GM23338 (cell line): ENCODE measurements at places on chromosomes 7 and 10. TPM values are rescaled to one million over a fixed set of nuclear protein-coding genes. Genes with fewer than 3 reads are reported as not detected.

The ZNF92 gene
- 47.6 and 56.3 TPM in 2 replicates for total RNA-seq

The GPNMB gene
- total RNA-seq, result 0.76 and 1.4 TPM in 2 replicates

The FFAR4 gene
- total RNA-seq, result not detected in 2 replicates

The ITGA8 gene
- total RNA-seq, result not detected in 2 replicates

The SYT15B gene
- 0.08 and 0.24 TPM in 2 replicates for total RNA-seq

The CDK14 gene
- 24.0 and 25.9 TPM in 2 replicates for total RNA-seq

The ZMIZ1 gene
- total RNA-seq, result 25.9 and 30.9 TPM in 2 replicates

The CAMK1D gene
- 3.3 and 7.2 TPM in 2 replicates for total RNA-seq

The OR6V1 gene
- not detected in 2 replicates for total RNA-seq

- H3K27ac ChIP-seq, result peak overlapping the region; percentile 82
- DNase-seq, result peak; percentile 95
- no peaks in the 10 kb centered on the region for H3K27me3 ChIP-seq
- H3K4me1 ChIP-seq, result peaks cover 34% of the 10 kb centered on the region
- H3K36me3 ChIP-seq, result peaks cover 18% of the 10 kb centered on the region
Measured at GRCh38 chr7:74094224-74095101, 10.9 kb downstream of the LIMK1 start.

- H3K4me3 ChIP-seq, result no peak overlapping the region
- no peaks in the 10 kb centered on the region for H3K36me3 ChIP-seq
- no peaks in the 10 kb centered on the region for H3K4me1 ChIP-seq
- H3K27me3 ChIP-seq, result no peaks in the 10 kb centered on the region
Measured at GRCh38 chr7:19574131-19574530, 134.7 kb downstream of the POLR1F start.

- DNase-seq, result no peak
- no peaks in the 10 kb centered on the region for H3K4me1 ChIP-seq
- H3K36me3 ChIP-seq, result no peaks in the 10 kb centered on the region
- H3K27me3 ChIP-seq, result no peaks in the 10 kb centered on the region
- H3K27ac ChIP-seq, result no peak overlapping the region
Measured at GRCh38 chr10:106741006-106741530, 423.4 kb downstream of the SORCS1 start.

GRCh38 chr10:21516242-21517131 lies 9.0 kb downstream of the SKIDA1 start:
- DNase-seq, result peak; percentile 83
- H3K36me3 ChIP-seq, result no peaks in the 10 kb centered on the region
- H3K27me3 ChIP-seq, result peaks cover 67% of the 10 kb centered on the region
- H3K4me3 ChIP-seq, result peak overlapping the region; percentile 63
- H3K27ac ChIP-seq, result no peak overlapping the region

GRCh38 chr10:47278152-47278473 lies 21.9 kb upstream of the GDF10 start:
- H3K27ac ChIP-seq, result no peak overlapping the region
- no peaks in the 10 kb centered on the region for H3K4me1 ChIP-seq
- H3K36me3 ChIP-seq, result no peaks in the 10 kb centered on the region

DNA sequence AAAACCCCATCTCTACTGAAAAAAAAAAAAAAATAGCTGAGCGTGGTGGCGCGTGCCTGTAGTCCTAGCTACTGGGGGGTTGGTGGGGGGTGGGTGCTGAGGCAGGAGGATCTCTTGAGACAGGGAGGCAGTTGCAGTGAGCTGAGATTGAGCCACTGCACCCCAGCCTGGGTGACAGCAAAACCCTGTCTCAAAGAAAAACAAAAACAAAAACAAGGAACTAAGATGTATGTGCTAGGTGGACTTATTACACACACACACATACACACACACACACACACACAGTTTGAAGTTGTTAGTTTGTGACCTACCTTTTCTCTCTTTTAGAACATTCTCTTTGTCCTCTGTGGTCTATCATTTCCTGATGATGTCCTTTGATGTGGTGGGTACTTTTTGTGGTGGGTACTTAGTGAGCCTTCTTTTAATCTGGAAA lies 53.5 kb downstream of the EXOC6 start:
- H3K4me3 ChIP-seq, result no peak overlapping the region
- H3K27me3 ChIP-seq, result no peaks in the 10 kb centered on the region
- no peak for DNase-seq
- H3K4me1 ChIP-seq, result peaks cover 3% of the 10 kb centered on the region; the same call in 1 of the 2 replicates
- no peak overlapping the region for H3K27ac ChIP-seq

GRCh38 chr7:116232350-116232749 lies 22.0 kb downstream of the TES start:
- DNase-seq, result no peak
- H3K4me3 ChIP-seq, result no peak overlapping the region
- H3K36me3 ChIP-seq, result no peaks in the 10 kb centered on the region
- peaks cover 22% of the 10 kb centered on the region for H3K4me1 ChIP-seq
- H3K27me3 ChIP-seq, result no peaks in the 10 kb centered on the region
- no peak overlapping the region for H3K27ac ChIP-seq

DNA sequence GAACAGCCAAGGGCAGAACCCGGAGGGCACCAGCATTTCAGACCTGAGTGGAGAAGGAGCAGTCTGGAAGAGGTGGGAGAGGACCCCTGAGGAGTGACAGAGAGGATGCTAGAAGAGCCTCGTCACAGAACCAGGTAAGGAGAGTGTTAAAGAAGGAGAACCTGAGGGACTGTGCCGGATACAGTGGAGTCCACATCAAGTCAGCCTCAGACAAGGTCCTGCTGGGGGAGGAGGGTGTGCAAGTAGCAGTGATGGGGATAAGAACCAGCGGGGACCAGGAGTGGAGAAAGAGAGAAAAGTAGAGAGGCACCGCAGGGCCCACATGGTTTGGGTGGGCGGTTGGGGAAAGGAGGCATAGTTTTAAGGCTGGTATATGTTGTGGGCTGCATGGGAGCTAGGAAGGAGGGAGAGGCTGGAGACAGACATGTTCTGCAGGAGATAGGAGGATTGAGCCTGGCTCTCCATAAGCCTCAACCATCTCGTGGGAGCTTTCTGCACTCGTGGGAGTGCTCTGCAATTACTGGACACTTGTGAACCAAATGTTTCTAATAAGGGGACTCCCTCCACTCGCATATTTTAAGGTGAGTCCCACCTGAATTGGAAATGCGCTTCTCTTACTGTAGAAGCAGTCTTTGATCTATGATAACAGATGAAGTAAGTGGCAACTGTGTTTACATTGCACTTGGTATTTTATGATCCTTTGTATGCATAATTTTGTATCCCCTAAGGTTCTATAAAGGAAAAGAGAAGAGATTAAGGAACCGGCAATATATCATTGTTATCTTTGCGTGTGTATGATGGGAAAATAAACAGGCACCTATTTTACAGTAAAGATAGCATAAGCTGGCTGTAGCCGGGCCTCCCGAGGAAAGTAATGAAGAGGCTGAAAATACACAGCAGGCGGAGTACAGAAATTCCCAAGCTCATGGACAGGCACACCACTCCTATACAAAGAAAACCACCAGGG lies 154.8 kb downstream of the ADAM12 start:
- no peaks in the 10 kb centered on the region for H3K4me1 ChIP-seq
- no peak for DNase-seq
- no peaks in the 10 kb centered on the region for H3K36me3 ChIP-seq

DNA sequence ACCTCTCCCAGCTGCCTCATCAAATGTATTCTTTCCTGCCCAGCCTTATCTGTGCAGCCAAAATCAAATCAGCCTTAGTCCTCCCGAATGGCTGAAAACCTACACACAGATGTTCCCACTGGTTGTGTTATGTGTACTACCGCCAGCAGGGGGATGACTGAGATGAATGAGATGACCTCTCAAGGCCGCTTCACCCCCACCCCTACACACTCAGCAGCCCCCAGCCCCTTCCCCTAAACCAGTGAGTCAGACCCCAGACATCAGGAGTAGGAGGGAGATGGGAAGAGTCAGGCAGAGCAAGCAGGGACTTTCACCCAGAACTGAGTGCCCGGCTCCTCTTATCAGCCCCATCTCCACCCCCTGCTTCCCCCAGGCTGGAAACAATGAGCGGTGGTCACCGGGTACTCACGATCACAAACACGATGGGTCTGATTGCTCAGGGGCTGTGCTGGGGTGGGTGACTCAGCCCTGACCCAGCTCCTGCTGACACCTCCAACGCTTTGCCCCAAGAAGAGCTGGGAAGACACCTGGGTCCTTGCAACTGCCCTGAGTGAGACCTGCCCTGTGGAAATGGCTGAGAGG lies 6.5 kb upstream of the C10orf105 start:
- H3K4me1 ChIP-seq, result no peaks in the 10 kb centered on the region
- DNase-seq, result peak; percentile 73
- no peaks in the 10 kb centered on the region for H3K27me3 ChIP-seq
- H3K27ac ChIP-seq, result no peak overlapping the region

DNA sequence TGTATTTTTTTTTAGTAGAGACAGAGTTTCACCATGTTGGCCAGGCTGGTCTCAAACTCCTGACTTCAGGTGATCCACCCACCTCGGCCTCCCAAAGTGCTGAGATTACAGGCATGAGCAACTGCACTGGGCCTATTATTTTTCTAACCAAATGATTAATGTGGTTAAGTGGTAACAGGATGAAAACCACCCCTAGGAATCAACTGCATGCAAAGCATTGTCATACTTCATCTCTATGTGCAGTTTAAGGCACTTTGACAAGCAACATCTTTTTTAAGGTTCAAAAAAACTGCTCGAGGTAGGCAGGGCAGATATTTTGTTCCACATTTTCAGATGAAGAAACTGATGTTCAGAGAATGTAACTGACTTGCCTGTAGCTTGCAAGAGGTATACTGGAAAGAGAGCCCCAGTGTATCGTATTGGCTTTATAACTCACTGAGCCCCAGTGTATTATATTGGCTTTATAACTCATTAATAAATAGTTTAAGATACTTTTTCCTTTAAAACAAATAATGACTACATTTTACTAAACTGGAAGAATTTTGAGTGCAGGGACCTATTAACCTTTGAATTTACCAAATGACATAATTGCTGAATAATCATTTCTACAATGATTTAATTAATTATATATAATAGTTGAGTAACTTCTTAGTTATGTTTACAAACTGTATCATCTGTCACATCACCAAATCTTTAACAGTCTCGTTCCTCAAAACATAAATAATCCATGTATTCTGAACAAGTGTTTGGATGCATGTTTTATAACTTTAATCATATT lies 38.1 kb downstream of the RTKN2 start:
- no peak for DNase-seq
- no peak overlapping the region for H3K27ac ChIP-seq
- no peaks in the 10 kb centered on the region for H3K36me3 ChIP-seq
- H3K4me3 ChIP-seq, result no peak overlapping the region

DNA sequence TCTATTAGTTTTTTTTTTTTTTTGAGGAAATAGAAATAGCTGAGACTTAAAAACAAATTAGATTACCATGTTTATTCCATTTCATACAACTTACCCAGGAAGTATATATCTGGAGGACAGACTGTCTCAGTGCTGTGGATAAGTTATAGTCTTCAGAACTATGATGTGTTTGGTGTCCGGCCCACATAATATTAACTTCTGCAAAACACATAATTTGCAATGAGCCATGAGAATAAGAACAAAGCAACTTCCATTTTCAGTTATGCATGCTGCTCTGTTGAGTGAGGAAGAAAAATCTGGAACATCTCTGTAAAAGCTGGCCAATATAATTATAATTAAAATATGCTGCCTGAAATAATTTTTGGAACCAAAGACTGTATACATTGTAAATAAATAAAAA lies 130.9 kb downstream of the AGMO start:
- H3K27me3 ChIP-seq, result no peaks in the 10 kb centered on the region
- no peaks in the 10 kb centered on the region for H3K4me1 ChIP-seq
- no peaks in the 10 kb centered on the region for H3K36me3 ChIP-seq
- H3K4me3 ChIP-seq, result no peak overlapping the region
- DNase-seq, result no peak

- H3K27ac ChIP-seq, result no peak overlapping the region
- no peaks in the 10 kb centered on the region for H3K27me3 ChIP-seq
- no peak for DNase-seq
- H3K4me1 ChIP-seq, result no peaks in the 10 kb centered on the region
- H3K4me3 ChIP-seq, result no peak overlapping the region
Measured at GRCh38 chr10:78378192-78378591, 344.5 kb downstream of the RPS24 start.

DNA sequence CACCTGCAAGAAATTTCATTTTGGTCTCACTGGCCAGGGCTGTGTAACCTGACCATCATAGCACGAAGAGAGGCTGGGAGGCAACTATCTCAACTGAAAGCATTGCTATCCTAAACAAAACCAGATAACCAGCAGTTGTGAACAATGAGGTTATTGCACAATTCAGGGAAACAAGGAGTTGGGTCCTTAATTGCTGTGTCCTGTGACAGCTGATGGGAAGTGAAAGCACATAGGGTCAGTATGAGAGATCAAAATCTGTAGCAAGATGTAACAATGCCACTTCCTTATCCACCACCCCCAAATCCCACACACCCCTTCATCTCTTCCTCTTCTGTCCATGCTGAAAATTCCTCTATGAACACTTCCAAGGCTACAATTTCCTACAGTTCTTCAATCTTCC lies 80.2 kb downstream of the HTR7 start:
- H3K27ac ChIP-seq, result no peak overlapping the region
- no peak for DNase-seq
- peaks cover 16% of the 10 kb centered on the region for H3K4me1 ChIP-seq

- no peaks in the 10 kb centered on the region for H3K27me3 ChIP-seq
- no peaks in the 10 kb centered on the region for H3K36me3 ChIP-seq
- peaks cover 11% of the 10 kb centered on the region; the same call in 1 of the 2 replicates for H3K4me1 ChIP-seq
- H3K27ac ChIP-seq, result no peak overlapping the region
- no peak for DNase-seq
Measured at GRCh38 chr7:131238347-131238931, 89.2 kb upstream of the MKLN1 start.

- peaks cover 37% of the 10 kb centered on the region for H3K4me1 ChIP-seq
- peak overlapping the region; percentile 87 for H3K4me3 ChIP-seq
- peak; percentile 85 for DNase-seq
- peaks cover 64% of the 10 kb centered on the region for H3K27me3 ChIP-seq
- no peak overlapping the region for H3K27ac ChIP-seq
Measured at GRCh38 chr10:101062232-101063049, 652 bp downstream of the KAZALD1 start.

- H3K4me1 ChIP-seq, result peaks cover 28% of the 10 kb centered on the region
- no peak overlapping the region for H3K27ac ChIP-seq
- no peaks in the 10 kb centered on the region for H3K36me3 ChIP-seq
- no peak for DNase-seq
- no peaks in the 10 kb centered on the region for H3K27me3 ChIP-seq
Measured at GRCh38 chr7:131657881-131658280, 101.5 kb upstream of the PODXL start.

DNA sequence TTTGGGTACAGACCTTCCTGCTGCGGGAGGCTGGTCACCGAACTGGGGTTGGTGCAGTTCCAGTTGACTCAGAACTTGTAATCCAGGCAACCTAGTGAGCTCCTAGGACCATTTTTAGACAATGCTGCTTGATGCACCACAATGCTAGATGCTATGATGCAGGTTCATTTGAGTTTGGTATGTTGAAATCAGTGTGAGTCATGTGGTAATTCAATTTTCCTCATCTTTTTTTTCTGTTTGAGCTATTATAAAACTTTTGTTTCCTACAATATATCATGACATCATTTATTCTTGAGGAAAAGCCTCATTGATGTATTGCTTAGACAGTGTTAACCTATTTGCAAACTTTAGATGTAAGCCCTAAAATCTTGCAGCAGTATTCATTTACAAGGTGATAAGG lies 40.9 kb upstream of the MTPN start:
- no peaks in the 10 kb centered on the region for H3K4me1 ChIP-seq
- H3K36me3 ChIP-seq, result no peaks in the 10 kb centered on the region
- H3K4me3 ChIP-seq, result no peak overlapping the region
- no peak overlapping the region for H3K27ac ChIP-seq
- no peak for DNase-seq
